ENCODE measurements at places on chromosomes 2 and 18.

DNA sequence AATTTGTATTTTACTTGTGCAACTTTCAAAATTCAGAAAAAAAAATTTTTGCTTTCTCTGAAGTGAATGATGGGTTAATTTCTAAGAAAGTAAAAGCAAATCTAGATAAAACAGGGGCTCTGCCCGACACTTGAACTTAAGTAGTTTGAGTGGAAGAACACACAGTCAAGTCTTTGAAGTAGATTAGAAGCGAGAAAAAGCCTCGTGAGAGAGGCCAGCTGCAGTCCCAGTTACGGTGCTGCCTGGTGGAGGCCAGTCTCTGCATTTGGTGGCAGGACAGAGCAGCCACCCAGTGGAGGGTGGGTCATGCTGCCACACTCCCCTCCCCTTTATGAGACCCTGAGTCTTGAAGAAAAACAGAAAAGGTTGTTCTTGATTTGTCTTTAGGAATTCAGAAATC is 81.8 kb downstream of the INPP5D start:
- H3K4me3 ChIP-seq, result no peak overlapping the region
- DNase-seq, result no peak
- peaks cover 38% of the 10 kb centered on the region for H3K27me3 ChIP-seq
- no peaks in the 10 kb centered on the region for H3K36me3 ChIP-seq

DNA sequence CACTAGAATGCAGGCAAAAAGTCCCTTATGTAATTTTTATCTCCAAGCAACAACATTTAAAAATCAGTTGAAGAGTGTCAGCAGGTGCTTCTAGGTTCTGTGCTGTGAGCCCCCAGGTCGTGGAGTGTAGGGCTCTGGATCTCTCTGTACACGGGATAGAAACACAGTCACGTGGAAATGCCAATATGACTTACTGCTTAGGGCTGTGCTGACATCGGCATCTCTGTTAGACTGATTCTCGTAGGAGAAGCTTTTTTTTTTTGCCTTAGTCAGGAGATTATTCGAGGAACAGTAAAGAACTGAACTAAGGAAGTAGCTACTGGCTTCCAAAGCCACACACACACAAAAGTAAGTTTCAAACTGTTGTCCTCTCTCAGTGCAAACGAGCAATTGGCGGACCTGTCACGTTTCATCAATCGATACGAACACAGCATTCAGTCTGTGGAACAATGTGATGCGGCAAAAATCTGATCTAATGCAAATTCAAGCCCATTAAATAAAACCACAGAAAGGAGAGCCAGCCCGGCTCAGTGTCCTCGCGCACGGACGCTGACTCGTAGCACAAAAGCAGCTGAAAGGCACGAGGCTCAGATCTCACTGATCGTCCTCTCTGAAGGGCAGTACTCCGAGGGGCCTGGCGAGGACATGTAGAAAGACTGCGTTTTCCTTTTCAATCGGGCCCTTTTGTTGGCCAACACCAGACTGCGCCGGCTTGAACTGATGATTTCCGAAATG is 41.5 kb downstream of the PRELID3A start:
- H3K27ac ChIP-seq, result peak overlapping the region; percentile 3
- no peaks in the 10 kb centered on the region for H3K27me3 ChIP-seq
- peak overlapping the region; percentile 28 for H3K4me3 ChIP-seq
- peak; percentile 11 for DNase-seq

GRCh38 chr2:217415316-217415715 is 555.5 kb upstream of the TNP1 start:
- H3K4me3 ChIP-seq, result no peak overlapping the region
- no peaks in the 10 kb centered on the region for H3K27me3 ChIP-seq
- no peak overlapping the region for H3K27ac ChIP-seq
- DNase-seq, result no peak

DNA sequence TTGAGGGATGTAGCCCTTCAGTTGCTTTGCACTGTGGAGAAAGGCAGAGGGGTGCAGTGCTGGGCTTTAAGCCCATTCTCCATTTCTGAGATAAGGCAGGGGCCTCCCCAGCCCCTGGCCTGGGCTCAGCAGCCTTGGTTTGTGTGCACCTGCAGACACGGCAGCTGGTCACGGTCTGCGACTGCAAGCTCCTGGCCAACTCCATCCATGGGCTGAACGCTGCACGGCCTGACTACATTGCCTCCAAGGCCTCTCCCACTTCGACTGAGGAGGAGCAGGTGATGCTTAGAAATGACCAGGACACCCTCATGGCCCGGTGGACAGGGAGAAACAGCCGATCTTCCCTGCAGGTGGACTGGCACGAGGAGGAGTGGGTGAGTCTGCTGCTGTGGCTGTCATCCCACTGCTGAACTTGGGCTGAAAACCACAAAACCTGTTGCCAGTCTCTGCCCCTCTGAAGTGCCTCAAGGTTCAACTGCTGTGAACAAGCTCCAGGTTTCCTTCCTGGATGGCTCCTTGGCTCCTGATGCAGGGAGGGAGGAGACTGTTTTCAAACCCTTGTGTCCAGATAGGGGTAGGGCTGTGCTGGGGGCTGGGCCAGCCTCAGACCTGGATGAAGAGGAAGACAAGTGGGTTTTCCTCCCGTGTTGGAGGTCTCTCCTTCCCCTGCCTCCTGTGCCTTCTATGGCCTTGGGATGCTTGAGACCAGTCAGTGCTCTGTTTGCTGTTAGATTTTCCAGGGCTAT is 54.0 kb downstream of the COA5 start:
- DNase-seq, result no peak
- H3K27ac ChIP-seq, result no peak overlapping the region
- H3K27me3 ChIP-seq, result no peaks in the 10 kb centered on the region
- no peak overlapping the region for H3K4me3 ChIP-seq
- H3K36me3 ChIP-seq, result peaks cover 6% of the 10 kb centered on the region
- H3K4me1 ChIP-seq, result no peaks in the 10 kb centered on the region

GRCh38 chr2:54866868-54867267 is 143.4 kb downstream of the EML6 start:
- no peak for DNase-seq
- H3K36me3 ChIP-seq, result no peaks in the 10 kb centered on the region
- H3K27me3 ChIP-seq, result no peaks in the 10 kb centered on the region
- H3K27ac ChIP-seq, result no peak overlapping the region

DNA sequence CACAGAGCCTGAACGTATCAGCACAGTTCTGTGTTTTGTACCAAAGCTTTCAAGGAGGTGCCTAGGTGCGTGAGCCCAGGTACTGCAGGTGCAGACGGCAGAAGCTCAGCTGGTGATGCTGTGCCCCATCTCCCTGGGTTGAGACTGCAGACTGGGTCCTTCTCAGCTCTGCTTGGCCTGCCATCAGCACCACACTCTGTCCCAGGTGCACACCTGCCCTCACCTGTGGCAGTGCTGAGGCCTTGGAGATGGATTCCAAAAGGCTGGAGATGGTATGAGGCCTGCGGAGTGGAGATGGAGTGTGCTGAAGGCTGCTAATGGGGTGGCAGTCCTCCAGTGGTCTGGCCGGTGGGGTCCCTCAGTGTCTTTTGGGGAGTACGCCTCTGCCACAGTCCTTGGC is 9.3 kb downstream of the LDLRAD4 start:
- DNase-seq, result no peak
- H3K27me3 ChIP-seq, result peaks cover 7% of the 10 kb centered on the region
- peaks cover 7% of the 10 kb centered on the region for H3K4me1 ChIP-seq
- H3K4me3 ChIP-seq, result no peak overlapping the region
- no peak overlapping the region for H3K27ac ChIP-seq
- H3K36me3 ChIP-seq, result no peaks in the 10 kb centered on the region

GRCh38 chr18:54089749-54090459 is 134.6 kb downstream of the MBD2 start:
- no peaks in the 10 kb centered on the region for H3K4me1 ChIP-seq
- no peak overlapping the region for H3K27ac ChIP-seq
- no peaks in the 10 kb centered on the region for H3K36me3 ChIP-seq
- no peak for DNase-seq

DNA sequence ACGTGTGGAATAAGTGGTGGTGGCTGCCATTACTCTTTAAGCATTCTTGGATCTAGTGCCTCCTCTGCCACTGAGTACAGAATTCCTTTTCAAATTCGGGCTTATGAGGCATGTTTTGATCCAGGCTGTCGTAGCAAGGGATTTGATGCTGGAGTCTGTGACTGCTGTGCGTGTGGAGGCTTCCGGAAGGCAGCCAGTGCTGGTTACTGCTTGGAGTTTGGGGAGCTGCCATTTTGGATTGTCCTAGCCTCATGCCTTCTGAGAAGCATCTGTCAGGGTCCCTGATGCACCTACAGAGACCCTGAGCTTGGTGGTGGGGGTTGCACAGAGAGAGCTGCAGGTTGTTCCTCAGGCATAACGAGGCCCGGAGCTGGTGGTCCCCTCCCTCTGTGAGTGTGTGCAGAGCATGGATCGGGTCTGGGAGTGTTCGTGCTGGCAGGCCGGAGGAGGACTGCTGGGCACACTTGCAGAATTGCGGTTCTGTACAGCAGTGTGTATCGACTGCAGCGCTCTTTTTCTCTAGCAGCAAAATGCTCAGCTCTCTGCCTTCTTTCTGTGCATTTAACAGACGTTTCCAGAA is 7.7 kb downstream of the HPCAL1 start:
- DNase-seq, result no peak
- H3K36me3 ChIP-seq, result no peaks in the 10 kb centered on the region
- no peak overlapping the region for H3K4me3 ChIP-seq
- H3K27ac ChIP-seq, result no peak overlapping the region
- H3K27me3 ChIP-seq, result peaks cover 25% of the 10 kb centered on the region
- H3K4me1 ChIP-seq, result peaks cover 2% of the 10 kb centered on the region

GRCh38 chr2:186515376-186515775 is 29.3 kb downstream of the ZC3H15 start:
- no peak overlapping the region for H3K27ac ChIP-seq
- peaks cover 10% of the 10 kb centered on the region for H3K36me3 ChIP-seq
- peaks cover 10% of the 10 kb centered on the region for H3K4me1 ChIP-seq

DNA sequence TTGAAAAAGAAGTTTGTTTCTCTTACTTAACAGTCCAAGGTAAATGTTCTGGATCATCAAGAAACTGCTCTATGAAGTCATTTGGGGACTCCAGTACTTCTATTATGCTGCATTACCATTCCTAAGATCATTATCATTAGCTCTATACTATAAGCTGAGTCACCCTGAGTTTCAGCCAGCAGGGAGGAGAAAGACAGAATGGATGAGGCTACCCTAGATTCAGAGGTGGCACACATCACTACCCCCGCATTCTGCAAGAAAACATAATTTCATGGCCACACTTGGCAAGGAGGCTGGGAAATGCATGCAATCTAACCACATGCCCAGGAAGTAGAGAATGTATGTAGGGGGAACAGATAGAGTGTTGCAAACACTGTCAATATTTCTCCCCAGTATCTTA is 16.6 kb upstream of the LNPK start:
- no peak overlapping the region for H3K4me3 ChIP-seq
- no peaks in the 10 kb centered on the region for H3K36me3 ChIP-seq
- H3K4me1 ChIP-seq, result no peaks in the 10 kb centered on the region
- H3K27me3 ChIP-seq, result no peaks in the 10 kb centered on the region
- no peak for DNase-seq
- no peak overlapping the region for H3K27ac ChIP-seq

DNA sequence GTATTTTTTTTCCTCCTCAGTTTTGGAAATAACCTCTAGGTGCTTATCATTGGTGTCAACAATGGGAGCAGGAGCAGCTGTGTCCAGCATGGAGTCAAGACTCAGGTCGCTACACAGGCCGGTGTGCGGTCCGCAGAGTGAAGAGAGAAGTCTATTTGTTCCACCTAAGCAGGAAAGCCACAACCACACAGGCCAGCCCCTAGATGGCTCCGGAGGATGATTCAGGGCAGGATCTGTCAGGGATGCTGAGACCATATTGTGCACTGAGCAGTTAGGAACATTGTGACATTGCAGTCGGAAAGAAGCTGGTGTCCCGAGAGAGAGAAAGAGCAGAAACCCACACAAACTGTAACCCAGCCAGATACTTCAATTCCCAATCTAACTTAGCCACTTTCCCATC is 136.9 kb downstream of the GAREM1 start:
- H3K27ac ChIP-seq, result no peak overlapping the region
- no peak overlapping the region for H3K4me3 ChIP-seq
- H3K4me1 ChIP-seq, result no peaks in the 10 kb centered on the region
- H3K27me3 ChIP-seq, result no peaks in the 10 kb centered on the region
- DNase-seq, result no peak
- no peaks in the 10 kb centered on the region for H3K36me3 ChIP-seq

DNA sequence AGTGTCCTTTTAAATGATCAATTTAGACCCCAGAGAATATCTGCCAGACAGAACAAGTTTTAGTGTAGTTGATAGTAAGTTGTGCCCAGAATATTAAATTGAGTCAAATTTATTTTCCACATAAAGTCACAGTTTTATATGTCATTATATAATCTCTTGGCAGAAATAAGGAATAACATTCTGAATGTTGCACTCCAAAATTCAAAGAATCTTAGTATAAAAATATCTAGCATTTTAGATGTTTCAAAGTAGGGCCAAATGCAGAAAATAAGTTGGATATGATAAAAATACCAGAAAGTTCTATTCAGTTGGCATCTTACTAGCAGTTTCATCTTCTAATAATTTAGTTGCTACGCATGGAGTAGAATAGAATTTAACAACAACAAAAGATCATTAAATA is 33.5 kb downstream of the SCN1A start:
- no peak overlapping the region for H3K27ac ChIP-seq
- H3K4me1 ChIP-seq, result peaks cover 25% of the 10 kb centered on the region
- H3K36me3 ChIP-seq, result peaks cover 5% of the 10 kb centered on the region
- no peaks in the 10 kb centered on the region for H3K27me3 ChIP-seq
- no peak overlapping the region for H3K4me3 ChIP-seq
- no peak for DNase-seq

- peak overlapping the region; percentile 93 for H3K4me3 ChIP-seq
- no peak for DNase-seq
- H3K27ac ChIP-seq, result no peak overlapping the region
- H3K4me1 ChIP-seq, result peaks cover 29% of the 10 kb centered on the region
- H3K27me3 ChIP-seq, result peaks cover 89% of the 10 kb centered on the region
Observed at GRCh38 chr18:22169889-22170420, 566 bp downstream of the GATA6 start.

DNA sequence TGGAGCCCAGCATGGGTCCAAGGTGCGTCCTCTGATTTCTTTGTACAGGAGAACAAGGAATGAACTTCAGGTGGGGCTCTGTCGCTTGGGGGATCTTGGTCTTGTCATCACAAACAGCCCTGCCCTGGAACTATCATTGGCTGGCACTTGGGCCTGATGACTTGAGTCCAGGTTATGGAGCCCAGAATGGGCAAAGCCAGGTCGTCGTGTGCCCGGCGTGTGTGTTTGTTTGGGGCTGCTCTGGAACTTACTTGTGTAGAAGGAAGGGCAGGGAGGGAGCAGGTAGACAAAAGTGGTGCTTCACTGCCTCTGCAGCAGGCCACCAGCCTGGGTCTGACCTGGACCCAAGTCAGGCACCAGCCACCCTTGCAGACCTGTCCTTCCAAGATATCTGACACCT is 306.3 kb upstream of the HS6ST1 start:
- no peak for DNase-seq
- no peak overlapping the region for H3K4me3 ChIP-seq
- H3K27ac ChIP-seq, result no peak overlapping the region

GRCh38 chr2:172394002-172394401 is 33.4 kb upstream of the ITGA6 start:
- H3K27me3 ChIP-seq, result no peaks in the 10 kb centered on the region
- no peaks in the 10 kb centered on the region for H3K36me3 ChIP-seq
